ENCODE measurements at places on chromosomes 13 and 19. TPM values are rescaled to one million over a fixed set of nuclear protein-coding genes. Genes with fewer than 3 reads are reported as not detected.

- DNase-seq = no peak
Observed at GRCh38 chr19:21023901-21024300, 3.4 kb downstream of the ZNF430 start.

GRCh38 chr19:29687244-29687896, 22.1 kb downstream of the PLEKHF1 start:
- no peak for DNase-seq

GRCh38 chr19:38877781-38878574, at the start of gene RINL:
TSS of gene RINL (minus strand) at chr19:38878275. CDS start at chr19:38876742, 1,533 bp downstream.
- DNase-seq = peak; percentile 89

- DNase-seq = no peak
Observed at GRCh38 chr13:66635526-66635925, 594.6 kb downstream of the PCDH9 start.

Gene C19orf33
- total RNA-seq = 428 TPM

Gene LILRB3
- 5.6 TPM for total RNA-seq

- no peak for DNase-seq
Observed at GRCh38 chr13:80086304-80086721, 254.6 kb downstream of the SPRY2 start.
